ENCODE measurements at places on chromosomes 6 and 20.

DNA sequence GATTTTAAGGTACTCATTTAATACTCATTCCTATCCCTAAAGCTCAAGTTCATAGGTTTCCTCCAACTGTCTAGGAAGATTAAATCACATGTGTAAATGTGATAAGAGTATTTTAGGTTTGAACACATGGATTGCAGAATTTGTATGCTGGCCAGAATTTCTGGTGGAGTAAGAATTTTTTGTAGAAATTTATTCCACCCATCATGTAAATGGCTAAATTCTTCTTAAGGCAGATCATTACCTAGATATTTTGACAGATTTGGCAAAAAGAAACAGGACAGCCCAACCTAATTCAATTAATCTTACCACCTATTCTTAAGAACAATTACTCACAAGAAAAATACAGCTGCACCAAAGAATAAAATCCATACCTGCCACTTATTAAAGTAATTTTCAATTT, 261.6 kb downstream of the GRIK2 start:
- H3K4me1 ChIP-seq = no peaks in the 10 kb centered on the region
- DNase-seq = no peak
- no peak overlapping the region for H3K4me3 ChIP-seq
- no peaks in the 10 kb centered on the region for H3K36me3 ChIP-seq

DNA sequence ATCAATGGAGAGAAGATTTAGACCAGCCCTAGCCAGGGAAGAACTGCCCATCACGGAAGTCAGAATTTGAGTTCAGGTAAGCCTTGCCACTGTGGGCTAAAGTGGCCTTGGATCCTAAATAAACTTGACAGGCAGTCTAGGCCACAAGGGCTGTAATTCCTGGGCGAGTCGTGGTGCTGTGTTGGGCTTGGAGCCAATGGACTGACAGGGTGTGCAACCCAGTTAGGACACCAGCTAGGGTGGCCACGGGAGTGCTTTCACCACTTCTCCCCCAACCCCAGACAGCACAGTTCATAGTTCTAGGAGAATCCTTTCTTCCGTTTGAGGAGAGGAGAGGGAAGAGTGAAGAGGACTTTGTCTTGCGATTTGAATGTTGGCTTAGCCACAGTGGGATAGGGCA, 422.4 kb downstream of the DOK5 start:
- H3K36me3 ChIP-seq = no peaks in the 10 kb centered on the region
- no peak overlapping the region for H3K4me3 ChIP-seq
- no peak for DNase-seq
- no peak overlapping the region for H3K27ac ChIP-seq
- H3K27me3 ChIP-seq = no peaks in the 10 kb centered on the region

GRCh38 chr20:9903048-9903655, 64.3 kb upstream of the PAK5 start:
- H3K27me3 ChIP-seq = no peaks in the 10 kb centered on the region
- no peak overlapping the region for H3K4me3 ChIP-seq
- H3K36me3 ChIP-seq = no peaks in the 10 kb centered on the region
- H3K4me1 ChIP-seq = no peaks in the 10 kb centered on the region

DNA sequence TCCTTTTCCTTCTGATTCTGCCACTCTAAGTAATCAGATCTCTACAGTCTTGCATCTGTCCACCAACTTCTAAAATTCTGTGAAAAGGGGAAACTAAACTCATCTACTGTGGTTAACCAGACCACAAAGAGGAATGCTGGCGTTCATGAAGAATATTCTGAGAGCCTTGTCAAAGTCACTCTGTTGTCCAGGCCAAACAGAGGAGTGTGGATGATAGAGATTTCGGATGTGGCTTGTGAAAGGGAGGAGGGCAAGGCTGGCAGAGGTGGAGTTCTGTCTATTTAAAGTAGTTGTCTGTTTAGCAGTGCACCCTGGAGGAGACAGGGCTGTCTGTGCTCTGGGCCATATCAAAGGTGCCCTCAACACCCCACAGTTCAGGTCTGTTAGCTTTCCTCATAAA, 33.9 kb downstream of the CCN2 start:
- H3K4me3 ChIP-seq = no peak overlapping the region
- H3K4me1 ChIP-seq = peaks cover 8% of the 10 kb centered on the region
- H3K36me3 ChIP-seq = no peaks in the 10 kb centered on the region
- no peak for DNase-seq
- no peak overlapping the region for H3K27ac ChIP-seq

DNA sequence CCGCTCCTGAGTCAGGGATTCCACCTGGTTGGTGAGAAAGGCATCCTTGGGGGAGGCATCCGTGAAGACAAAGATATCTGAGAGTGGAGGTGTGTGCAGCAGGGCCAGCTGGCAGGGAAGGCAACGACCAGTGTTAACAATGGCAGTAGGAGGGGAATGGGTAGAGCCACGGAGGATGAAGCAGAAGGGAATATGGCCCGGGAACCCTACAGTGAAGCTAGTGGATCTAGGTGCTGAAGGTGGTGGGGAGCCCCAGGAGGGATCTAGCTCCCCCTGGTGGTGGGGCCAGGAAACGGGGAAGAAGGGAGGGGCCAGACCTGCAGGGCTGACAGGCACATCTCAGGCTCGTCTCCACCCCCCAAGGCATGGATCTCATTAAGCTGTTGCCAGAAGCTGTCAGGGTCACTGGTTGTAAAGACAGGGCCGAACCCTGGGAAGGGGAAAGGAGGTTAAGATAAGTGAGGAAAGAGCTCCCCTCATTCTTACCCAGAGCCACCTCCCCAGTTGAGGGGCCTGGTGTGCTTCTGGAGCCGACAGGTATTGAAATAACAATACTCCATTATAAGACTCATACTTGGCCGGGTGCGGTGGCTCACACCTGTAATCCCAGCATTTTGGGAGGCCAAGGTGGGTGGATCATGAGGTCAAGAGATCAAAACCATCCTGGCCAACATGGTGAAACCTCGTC, 7.3 kb downstream of the VWA7 start:
- peaks cover 3% of the 10 kb centered on the region for H3K27me3 ChIP-seq
- H3K4me3 ChIP-seq = no peak overlapping the region
- H3K4me1 ChIP-seq = peaks cover 14% of the 10 kb centered on the region
- no peak overlapping the region for H3K27ac ChIP-seq
- H3K36me3 ChIP-seq = no peaks in the 10 kb centered on the region
- DNase-seq = peak; percentile 41

DNA sequence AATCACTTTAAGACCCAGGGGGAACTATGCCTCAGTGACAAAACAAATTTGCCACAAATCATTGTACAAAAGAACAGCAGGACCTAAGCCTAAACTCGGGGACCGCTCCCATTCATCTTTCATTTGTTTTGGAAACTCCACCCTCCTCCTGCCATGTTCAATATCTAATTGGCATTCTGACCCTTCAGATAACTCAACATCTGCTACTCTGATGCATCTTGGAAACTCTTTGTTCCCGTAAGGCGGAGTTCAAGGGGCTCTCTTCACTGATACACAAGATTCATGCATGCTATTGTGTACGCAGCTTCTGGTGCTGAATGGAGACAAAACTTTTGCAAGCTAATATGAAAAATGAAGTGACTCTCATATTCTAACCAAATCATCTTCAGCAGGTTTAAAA, 187.6 kb downstream of the ZFP64 start:
- H3K27ac ChIP-seq = no peak overlapping the region
- H3K4me1 ChIP-seq = peaks cover 55% of the 10 kb centered on the region
- DNase-seq = no peak
- no peaks in the 10 kb centered on the region for H3K27me3 ChIP-seq
- peak overlapping the region; percentile 21 for H3K4me3 ChIP-seq

DNA sequence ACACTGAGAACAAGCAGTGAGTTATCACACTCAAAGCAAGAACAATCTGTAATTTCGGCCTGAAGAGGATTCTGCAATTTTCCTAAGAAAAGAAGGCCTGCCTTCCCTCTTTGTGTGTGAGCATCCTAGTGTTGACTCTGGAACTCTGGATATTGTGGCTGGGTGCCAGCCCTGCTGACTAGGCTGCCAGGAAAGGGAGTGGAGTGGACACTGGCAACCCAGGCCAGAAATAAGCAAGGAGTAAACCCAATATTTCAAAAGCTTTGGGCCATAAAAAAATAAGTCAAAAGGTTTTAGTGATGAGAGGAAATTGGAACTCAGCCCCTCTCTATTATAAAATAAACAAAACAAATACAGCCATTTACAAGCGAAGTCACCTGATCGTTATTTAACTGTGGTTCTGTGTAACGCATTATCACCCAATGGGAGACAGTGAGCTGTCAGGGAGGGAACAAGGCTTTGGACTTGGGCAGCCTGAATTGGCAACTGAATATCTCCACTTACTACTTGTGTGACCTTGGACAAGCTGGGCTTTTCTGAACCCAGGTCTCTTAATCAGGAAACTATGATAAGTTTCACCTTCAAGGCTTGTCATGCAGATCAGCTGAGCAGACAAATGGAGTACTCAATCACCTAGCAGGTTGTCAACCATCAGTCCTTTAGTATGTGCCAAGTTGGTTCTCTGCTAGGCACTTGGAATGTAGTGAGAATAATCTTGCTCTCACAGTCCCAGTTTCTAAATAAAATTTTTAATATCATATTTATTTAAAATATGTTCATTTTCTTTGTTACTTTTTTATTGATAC, 196.2 kb downstream of the PAX1 start:
- H3K4me3 ChIP-seq = no peak overlapping the region
- DNase-seq = no peak
- H3K36me3 ChIP-seq = no peaks in the 10 kb centered on the region
- peaks cover 4% of the 10 kb centered on the region for H3K27me3 ChIP-seq

DNA sequence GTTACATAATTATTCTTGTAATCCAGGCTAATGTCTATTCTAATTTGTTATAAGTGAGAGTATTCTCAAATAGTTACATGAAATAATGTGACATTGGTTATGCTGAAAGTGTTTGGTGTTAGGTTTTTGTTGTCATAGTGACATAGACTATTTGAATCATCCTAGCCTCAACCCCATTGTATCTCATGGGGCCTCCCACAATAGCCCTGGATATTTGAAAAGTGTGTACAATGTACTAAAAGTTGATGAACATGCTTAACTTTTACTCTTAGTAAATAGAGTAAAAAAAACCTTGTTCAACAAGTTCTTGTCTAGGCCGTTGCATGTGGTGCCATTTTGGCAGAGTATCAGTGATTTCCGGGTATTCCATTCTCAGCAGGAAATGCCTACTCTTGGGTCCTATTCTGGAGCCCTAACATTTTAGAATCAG, 83.0 kb downstream of the RTN4IP1 start:
- H3K4me3 ChIP-seq = no peak overlapping the region
- no peaks in the 10 kb centered on the region for H3K27me3 ChIP-seq
- no peak for DNase-seq
- H3K36me3 ChIP-seq = no peaks in the 10 kb centered on the region
- peaks cover 15% of the 10 kb centered on the region for H3K4me1 ChIP-seq

DNA sequence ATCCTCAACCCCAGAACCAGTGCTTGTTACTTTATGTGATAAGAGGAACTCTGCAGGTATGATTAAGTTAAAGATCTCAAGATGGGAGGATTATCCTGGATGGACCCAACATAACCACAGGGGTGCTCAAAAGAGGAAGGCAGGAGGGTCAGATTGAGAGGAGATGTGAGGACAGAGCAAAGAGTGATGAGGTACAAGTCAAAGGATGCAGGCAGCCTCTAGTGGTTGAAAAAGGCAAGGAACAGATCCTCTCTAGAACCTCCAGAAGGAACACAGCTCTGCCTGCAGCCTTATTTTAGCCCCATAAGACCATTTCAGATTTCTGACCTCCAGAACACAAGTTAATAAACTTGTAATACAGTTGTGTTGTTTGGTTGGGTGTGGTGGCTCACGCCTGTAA, 41.2 kb downstream of the PDSS2 start:
- H3K36me3 ChIP-seq = no peaks in the 10 kb centered on the region
- H3K4me1 ChIP-seq = no peaks in the 10 kb centered on the region
- DNase-seq = no peak
- H3K27me3 ChIP-seq = no peaks in the 10 kb centered on the region
- peak overlapping the region; percentile 44 for H3K27ac ChIP-seq

- H3K27ac ChIP-seq = no peak overlapping the region
- peaks cover 24% of the 10 kb centered on the region for H3K27me3 ChIP-seq
- H3K36me3 ChIP-seq = no peaks in the 10 kb centered on the region
- H3K4me1 ChIP-seq = peaks cover 49% of the 10 kb centered on the region
- no peak for DNase-seq
Measured at GRCh38 chr20:46334303-46334904, 26.1 kb upstream of the CDH22 start.

DNA sequence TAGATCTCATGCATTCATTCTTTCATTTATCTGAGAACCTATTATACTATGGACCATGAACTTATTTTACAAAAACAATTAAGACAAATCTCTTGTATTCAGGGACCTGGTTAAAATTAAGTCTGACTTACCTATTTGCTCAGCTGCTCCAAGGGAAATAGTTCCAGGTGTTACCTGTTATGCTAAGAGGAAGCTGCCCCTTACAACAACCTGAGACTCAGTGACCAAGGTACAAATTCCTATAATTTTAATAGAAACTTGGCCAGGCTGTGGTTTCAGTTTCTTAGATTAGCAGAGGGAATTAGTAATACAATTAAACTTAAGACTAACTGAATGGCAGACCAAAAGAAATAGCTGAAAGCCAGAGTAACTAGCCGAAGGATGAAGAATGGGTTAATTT, 48.2 kb upstream of the GMPR start:
- no peak overlapping the region for H3K27ac ChIP-seq
- no peak overlapping the region for H3K4me3 ChIP-seq
- no peak for DNase-seq

GRCh38 chr6:68834551-68834950, 199.5 kb downstream of the ADGRB3 start:
- DNase-seq = no peak
- no peaks in the 10 kb centered on the region for H3K36me3 ChIP-seq
- peaks cover 4% of the 10 kb centered on the region for H3K27me3 ChIP-seq
- H3K27ac ChIP-seq = no peak overlapping the region
- H3K4me1 ChIP-seq = no peaks in the 10 kb centered on the region

- H3K27me3 ChIP-seq = no peaks in the 10 kb centered on the region
- no peak overlapping the region for H3K27ac ChIP-seq
- H3K4me3 ChIP-seq = no peak overlapping the region
- no peak for DNase-seq
Measured at GRCh38 chr6:100806296-100806695, 74.8 kb downstream of the ASCC3 start.

- H3K36me3 ChIP-seq = no peaks in the 10 kb centered on the region
- no peak for DNase-seq
- H3K27me3 ChIP-seq = peaks cover 4% of the 10 kb centered on the region
- no peaks in the 10 kb centered on the region for H3K4me1 ChIP-seq
- no peak overlapping the region for H3K27ac ChIP-seq
Measured at GRCh38 chr6:71608646-71609045, 277.7 kb upstream of the RIMS1 start.

DNA sequence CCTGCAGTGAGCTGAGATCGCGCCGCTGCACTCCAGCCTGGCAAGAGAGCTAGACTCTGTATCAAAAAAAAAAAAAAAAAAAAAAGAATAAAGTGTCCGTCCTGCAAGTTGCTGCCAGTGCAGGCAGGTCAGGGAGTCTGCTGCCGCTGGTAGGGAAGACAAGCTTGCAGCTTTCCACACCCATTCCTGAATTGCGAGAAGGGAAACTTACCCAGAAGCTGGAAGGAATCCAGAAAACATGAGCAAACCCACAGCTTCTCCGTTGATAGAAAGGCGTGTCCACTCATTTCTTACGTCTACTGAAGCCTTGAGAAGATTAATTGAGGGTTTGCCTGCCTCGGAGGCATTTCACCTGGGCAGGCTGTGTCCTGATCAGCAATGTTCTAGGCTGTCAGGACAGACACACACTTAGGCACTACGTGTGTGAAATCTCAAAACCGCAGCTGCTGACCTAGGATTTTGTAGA, 61.6 kb upstream of the DSP start:
- H3K36me3 ChIP-seq = no peaks in the 10 kb centered on the region
- H3K27ac ChIP-seq = no peak overlapping the region
- no peaks in the 10 kb centered on the region for H3K4me1 ChIP-seq
- H3K27me3 ChIP-seq = peaks cover 4% of the 10 kb centered on the region
- DNase-seq = no peak

Measured in nephron progenitor cell (in vitro differentiated cells).